ENCODE measurements at places on chromosomes 11 and 22.

GRCh38 chr22:34057726-34058125 lies 137.4 kb upstream of the LARGE1 start:
- DNase-seq, result no peak

DNA sequence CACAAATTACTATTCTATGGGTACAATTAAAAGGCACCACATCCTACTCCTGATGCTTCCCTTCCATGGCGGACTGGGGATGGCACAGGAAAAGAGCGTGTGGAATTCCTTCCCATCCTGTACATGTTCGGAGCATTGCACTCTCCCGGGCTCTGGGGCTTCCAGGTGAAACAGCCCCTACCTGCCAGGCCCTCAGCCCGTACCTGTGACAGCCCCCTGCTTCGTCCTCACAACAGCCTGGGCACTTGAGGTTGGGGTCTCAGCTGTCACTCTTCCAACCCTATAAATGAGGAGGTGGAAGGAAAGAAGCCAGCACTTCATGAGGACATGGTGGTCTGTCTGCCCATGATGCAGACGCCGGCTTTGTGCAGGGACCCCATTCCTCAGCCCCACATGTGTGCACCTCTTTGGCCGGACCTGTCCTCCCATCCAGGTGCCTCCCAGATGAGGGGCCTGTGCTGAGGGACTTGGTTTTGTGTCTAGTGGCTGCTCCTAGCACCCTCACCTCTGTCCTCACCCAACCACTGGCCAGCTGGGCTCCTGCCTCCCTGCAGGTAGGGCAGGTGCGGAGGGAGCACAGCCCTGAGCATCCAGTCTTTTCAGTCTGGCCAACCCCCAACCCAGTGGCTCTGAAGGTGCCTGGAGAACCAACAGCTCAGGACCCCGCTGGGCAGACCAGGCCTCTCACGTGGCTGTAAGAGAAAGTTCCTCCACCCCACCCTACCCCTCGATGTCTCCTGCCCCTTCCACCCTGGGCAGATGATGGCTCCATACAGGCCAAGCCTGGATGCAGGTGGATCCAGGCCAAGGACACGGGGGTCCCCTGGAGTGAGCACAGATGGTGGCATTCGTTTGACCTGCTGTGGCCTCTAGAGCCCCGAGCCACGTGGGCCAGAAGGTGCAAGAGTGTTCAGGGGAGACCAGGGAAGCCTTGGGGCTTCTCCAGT lies 23.4 kb upstream of the WNT7B start:
- no peak for DNase-seq

GRCh38 chr22:48925450-48925849 lies 902.2 kb downstream of the BRD1 start:
- no peak for DNase-seq

DNA sequence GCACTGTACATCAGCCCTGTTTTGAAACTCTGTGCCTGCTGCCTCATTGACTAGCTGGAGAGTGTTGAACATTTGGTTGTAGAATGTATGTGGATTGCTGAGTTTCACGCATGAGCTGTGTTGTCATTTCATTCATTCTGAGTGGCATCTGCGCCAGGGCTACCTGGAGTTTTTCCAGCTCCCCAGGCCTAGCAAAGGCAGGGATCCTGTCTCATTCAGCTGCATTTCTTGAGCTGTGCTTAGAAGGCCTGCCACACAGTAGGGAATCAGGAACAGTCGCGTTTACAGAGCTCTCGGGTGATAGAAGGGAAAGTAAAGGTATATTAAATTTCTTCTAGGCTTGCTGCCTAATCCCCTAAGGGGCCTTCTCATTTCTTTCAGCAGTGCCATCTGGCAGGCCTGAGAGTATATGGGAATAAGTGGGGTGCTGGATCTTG lies 44.3 kb downstream of the PTPRJ start:
- peak; percentile 62 for DNase-seq

DNA sequence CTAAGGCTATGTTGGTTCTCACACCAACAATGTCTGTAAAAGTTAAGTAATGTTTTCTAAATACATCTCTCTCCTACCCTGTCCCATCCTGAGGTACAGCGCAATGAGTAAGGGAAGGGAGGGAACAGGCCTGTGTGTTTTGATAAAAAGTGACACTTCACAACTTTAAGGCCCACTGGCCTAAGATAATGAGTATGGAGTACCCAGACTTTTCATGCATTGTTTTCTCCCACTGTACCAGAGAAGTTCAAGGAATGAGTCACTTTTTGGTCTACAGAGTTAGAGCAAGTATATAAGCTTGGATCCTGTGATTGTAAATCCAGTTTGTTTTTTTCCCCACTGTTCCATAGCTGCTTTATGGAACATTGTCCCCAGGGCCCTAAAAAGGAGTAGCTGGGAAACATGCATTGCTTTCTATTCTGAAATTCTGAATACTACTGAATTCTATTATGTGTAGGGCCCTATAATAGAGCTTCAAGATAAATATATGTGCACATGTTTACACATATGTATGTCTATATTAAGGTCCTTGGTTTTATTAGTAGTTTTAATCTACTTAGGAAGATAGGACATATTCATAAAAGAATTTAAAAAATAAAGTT lies 29.8 kb downstream of the KCNE3 start:
- no peak for DNase-seq

- DNase-seq, result no peak
Observed at GRCh38 chr11:129978447-129978846, 24.2 kb downstream of the PRDM10 start.

GRCh38 chr11:126011265-126011664 lies 51.4 kb downstream of the CDON start:
- DNase-seq, result no peak

DNA sequence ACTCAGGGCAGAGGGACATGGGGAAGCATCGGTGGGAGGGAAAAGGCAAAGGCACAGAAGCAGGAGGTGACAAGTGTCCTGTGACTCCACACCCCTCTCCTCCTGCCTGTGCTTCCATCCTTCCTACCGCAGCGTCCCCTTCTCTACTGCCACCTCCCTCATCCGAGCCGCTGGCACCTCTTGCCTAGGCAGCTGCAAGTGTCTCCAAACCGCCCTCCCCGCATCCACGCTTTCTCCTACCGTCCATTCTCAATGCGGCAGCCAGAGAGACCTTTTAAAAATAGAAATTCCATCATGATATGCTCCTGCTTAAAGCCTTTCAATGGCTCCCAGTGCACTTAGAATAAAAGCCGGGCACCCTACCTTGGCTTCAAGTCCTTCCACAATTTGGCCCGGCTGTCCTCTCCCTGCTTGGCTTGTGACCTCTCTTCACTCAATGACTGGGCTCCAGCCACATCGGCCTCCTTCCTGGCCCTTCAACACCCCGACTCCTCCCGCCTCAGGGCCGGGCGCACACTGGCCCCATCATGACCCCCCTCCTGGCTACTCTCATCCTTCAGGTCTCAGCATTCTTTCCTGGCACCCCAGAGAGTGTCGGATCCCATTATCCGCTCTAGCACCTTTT lies 16.5 kb downstream of the LRRC10B start:
- no peak for DNase-seq

DNA sequence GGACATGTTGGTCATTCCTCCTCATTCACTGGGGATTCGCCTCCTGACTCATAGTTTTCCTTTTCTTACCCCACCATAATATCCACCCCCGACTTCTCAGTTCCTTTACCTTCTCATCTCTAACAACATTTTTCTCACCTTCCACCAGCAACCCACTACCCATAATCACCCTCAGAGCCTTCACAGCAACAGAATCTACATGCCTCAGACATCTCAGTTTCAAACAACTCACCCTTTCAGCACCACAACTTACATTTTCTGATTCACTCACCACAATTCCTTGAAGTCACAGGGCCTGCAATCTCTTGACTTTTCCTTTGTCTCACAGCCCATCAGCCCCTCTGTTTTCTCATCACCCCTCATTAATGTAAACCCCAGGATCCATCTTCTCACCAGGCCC lies 2.3 kb upstream of the MTNR1B start:
- DNase-seq, result no peak

GRCh38 chr22:24121938-24122337 lies 59.3 kb upstream of the SUSD2 start:
- DNase-seq, result no peak

DNA sequence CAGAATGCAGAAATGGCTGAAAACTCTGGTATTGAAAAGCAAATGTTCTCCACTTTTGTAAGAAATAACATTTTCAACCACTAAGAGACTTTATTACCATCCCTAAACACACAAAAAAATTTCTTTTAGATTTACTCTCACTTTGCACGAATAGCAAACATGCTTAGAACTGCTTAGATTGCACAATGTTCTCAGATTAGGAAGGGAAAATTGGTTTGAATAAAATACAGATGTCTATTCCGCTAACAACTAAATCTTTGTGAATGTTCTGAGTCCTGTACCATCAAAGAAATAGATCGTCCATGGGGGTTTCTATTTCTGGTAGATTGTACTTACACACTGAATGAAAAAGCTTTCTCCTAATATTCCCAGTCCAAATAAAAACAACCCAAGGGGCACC lies 40.1 kb downstream of the BDNF start:
- DNase-seq, result no peak

DNA sequence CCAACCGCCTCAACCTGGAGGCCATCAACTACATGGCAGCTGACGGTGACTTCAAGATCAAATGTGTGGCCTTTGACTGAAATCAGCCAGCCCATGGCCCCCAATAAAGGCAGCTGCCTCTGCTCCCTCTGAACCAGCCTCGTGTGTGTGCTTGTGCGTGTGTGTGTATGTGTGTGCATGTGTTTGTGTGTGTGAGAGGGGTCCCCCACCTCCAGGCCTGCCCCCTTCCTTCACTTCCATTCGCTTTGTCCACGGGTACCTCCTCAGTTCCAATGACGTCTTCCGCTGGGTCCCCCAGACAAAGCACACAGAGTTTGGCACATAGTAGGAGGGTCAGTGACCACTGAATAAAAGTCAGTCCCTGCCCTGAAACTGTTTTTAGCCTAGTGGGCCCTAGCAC lies 4.2 kb downstream of the LGALS1 start:
- no peak for DNase-seq

GRCh38 chr11:91178366-91178765 lies 955.5 kb upstream of the CHORDC1 start:
- DNase-seq, result no peak

DNA sequence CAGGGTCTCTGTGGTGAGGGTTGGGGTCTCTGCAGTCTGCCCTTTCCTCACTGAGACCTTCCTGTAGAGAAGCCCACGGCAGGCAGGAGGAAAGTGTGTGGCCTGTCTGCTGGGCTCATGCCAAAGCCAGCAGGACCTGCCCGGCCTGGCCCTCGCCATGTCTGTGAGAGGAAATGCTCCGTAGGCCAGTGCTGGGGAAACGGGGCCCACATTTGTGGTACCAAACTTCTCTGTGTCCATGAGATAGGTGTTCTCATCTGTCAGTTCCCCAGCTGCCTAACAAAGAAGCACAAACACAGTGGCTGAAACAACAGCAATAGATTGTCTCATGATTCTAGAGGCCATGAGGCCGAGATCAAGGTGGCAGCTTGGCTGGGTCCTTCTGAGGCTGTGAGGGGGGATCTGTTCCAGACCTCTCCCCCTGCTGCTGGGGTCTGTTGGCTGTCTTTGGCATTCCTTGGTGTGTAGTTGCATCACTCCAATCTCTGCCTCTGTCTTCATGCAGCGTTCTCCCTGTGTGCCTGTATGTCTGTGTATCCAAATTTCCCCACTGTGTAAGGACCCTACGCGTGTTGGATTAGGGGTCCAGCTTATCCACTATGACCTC lies 772.5 kb downstream of the TBC1D22A start:
- DNase-seq, result no peak

GRCh38 chr11:65792456-65792855 lies 5.6 kb downstream of the OVOL1 start:
- no peak for DNase-seq

- DNase-seq, result no peak
Observed at GRCh38 chr22:43438666-43439347, 27.0 kb downstream of the MPPED1 start.

DNA sequence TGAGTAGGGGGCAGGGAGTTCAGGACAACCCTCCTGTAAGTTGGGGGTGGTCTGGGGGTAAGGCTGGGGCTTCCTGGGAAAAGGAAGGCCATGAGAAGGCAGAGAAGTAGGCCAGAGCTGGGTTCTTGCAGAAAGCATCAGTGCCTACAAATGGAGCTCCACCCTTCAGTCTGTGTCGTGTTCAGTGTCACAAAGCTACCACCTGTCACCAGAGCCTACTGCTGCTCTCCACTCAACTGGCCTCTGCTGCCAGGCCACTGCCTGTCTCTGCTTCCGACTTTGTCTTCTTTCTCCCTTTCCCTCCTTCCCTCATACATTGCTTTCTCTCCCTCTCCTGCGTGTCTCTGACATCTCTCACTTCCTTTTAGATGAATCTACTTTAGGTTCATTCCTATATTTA lies 3.4 kb upstream of the WBP2NL start:
- DNase-seq, result no peak

DNA sequence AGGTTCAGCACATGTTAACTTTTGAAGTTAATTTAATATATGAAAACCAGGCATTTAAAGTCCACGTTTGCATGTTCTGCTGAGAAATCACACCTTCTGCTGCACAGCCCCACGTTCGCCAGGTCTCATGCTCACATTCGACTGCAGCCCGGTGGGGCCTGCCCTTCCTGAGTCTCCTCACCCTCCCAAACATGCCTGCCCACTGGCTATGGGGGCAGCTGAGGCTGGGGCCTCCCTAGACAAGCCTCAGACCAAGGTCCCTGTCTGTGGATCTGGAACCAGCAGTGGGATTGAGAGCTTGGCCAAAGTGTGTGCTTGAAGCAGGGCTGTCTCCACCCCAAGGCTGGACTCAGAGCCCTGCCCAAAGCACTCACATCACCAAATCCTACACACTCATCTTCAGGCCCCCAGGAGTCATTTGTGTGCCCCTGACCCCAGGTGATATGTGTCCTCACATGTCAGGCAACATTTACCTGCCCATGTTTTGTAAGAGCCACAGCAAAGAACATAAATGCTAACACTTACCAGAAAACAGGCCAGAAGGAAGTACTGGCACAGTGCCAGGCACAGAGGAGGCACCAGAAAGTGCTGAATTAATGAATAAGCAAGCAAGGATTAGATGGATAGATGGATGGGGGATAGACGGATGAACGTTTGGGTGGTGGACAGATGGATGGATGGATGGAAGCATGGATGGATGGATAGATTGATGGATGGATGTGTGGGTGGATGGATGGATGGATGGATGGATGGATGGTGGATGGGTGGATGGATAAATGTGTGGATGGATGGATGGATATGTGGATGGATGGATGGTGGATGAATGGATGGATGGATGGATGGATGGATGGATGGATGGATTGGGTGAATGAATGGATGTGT lies 9.4 kb upstream of the FADD start:
- DNase-seq, result no peak

DNA sequence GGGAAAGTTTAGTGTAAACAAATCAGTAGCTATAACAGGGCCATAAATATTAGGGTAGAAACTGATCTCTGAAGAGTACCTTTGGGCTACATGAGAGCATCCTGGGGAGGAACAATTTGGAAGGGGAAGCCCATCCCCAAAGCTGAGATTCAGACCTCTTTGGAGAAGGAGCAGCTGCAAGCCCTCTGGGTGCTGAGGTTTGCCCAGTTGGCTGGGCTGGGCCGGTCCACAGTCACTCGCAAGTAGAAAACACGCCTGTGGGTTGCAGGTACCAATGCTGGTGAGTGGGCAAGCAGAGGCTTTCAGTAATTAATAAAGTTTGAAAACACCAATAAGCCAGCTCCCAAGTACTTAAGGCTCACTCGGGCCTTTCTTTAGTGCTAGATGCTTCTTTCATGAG lies 124.5 kb downstream of the ARHGAP8 start:
- DNase-seq, result no peak

GRCh38 chr11:61358566-61358965 lies 3.1 kb downstream of the CYB561A3 start:
- DNase-seq, result no peak

- no peak for DNase-seq
Observed at GRCh38 chr11:67662835-67663531, 11.4 kb downstream of the ALDH3B2 start.
